Camera-type eye (tissue), 1 donor: ENCODE measurements at places on chromosomes 2 and 18. TPM values are rescaled to one million over a fixed set of nuclear protein-coding genes. Genes with fewer than 3 reads are reported as not detected.

The ERFE gene
- total RNA-seq, result 1.4 TPM

The ANKRD30BL gene
- 7.3 TPM for total RNA-seq

The DHRS9 gene
- total RNA-seq, result 2.3 TPM

The PLCL1 gene
- total RNA-seq, result 19.9 TPM

The DSC3 gene
- 18.1 TPM for total RNA-seq

The NOSTRIN gene
- 8.8 TPM for total RNA-seq

The GAREM1 gene
- 10.3 TPM for total RNA-seq

The LYG2 gene
- not detected for total RNA-seq

The ZC3H8 gene
- 19.9 TPM for total RNA-seq

The SEMA4C gene
- 57.8 TPM for total RNA-seq

The SP140 gene
- total RNA-seq, result 0.49 TPM

The SCN9A gene
- total RNA-seq, result 20.1 TPM

The CACNB4 gene
- 26.2 TPM for total RNA-seq

The RUFY4 gene
- total RNA-seq, result not detected

The SAG gene
- 16.7 TPM for total RNA-seq

The FAM228A gene
- total RNA-seq, result 1.6 TPM

The LYPD6 gene
- total RNA-seq, result 18.4 TPM

The ACMSD gene
- total RNA-seq, result not detected

The AOX1 gene
- total RNA-seq, result 5.7 TPM

The NFATC1 gene
- total RNA-seq, result 11.7 TPM

The PLGLB1 gene
- total RNA-seq, result 16.7 TPM

The REG3G gene
- not detected for total RNA-seq

The ABCG5 gene
- total RNA-seq, result 0.27 TPM

The GREB1 gene
- 18.5 TPM for total RNA-seq

The RAD51AP2 gene
- 0.27 TPM for total RNA-seq

The CFC1 gene
- total RNA-seq, result 0.55 TPM

The SLC23A3 gene
- total RNA-seq, result 1.3 TPM

The NBEAL1 gene
- total RNA-seq, result 61.7 TPM
